Fibroblast of skin of back (primary cell): ENCODE measurements at places on chromosomes 1 and 21.

DNA sequence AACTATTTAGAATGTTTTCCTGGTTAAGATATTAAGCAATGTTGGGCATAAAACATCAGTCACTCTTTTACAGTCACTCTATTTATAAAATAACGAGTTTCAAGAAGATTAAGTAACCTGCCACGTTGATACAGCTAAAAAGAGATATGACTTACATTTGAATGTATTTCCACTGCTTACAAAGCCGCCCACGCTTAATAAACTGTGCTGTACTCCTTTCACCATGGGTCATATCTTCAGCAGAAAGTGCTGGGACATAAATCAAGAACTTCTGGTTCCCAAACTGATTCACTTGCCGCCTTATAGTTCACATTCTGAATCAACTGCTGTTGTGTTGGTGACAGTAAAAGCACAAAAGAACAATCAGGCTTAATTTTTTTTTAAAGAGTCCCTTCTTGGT, 666.7 kb downstream of the NCAM2 start:
- no peak for DNase-seq

DNA sequence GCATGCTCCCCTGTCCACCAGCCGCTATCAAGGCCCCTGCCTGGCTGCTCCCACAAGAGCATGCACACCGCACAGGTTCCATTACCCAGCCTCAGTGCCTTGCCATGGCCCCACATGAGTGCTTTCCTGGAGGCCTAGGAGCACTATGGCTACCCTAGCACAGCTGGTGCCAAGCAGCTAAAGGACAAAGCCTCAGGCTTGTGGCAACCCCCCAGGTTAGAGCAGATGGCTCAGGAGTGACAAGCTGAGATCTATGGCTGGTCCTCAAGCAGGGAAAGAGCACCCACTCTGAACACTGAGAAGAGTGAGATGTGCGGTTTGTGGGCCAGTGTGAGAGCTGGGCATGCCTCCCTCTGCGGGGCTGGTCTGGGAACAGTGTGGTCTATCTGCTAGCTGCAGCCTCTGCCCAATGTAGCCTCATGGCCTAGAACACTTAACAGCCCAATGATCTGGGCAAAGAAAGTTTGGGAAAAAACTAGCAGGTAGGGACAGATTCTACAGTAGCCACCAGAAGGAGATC, 129.8 kb downstream of the VAV3 start:
- DNase-seq = no peak

DNA sequence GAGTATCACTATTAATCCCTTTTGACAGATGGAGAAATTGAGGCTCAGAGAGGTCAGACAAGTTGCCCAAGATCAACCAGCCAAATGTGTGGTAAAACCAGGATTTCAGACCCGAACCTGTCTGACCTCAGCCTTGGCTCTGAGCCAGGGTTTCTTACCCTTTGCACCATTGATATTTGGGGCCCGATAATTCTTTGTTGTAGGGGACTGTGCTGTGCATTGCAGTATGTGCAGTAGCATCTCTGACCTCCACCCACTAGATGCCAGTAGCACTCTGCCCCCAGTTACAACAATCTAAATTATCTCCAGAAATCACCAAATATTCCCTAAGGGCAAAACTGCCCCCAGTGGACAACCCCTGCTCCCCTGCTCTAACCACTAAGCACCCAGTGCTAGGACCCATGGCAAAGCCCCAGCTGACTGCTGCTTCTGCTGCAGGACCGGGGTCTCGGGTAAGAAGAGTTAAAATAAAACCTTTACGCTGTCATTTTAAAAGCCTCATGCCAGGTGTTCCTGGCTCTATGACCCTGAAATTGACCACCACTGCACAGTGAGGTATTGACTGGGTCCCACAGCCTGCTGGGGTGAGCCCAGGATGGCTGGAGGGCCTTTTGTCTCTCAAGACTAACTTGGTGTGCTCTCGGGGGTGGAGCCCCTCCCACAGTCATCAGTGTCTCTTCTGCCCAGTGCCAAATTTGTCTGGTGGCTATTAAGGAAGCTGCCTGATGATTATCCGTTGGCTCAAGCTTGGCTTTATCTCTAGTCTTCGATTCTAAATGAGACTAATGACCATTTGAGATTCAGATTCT, 5.6 kb upstream of the MAN1C1 start:
- DNase-seq = no peak

DNA sequence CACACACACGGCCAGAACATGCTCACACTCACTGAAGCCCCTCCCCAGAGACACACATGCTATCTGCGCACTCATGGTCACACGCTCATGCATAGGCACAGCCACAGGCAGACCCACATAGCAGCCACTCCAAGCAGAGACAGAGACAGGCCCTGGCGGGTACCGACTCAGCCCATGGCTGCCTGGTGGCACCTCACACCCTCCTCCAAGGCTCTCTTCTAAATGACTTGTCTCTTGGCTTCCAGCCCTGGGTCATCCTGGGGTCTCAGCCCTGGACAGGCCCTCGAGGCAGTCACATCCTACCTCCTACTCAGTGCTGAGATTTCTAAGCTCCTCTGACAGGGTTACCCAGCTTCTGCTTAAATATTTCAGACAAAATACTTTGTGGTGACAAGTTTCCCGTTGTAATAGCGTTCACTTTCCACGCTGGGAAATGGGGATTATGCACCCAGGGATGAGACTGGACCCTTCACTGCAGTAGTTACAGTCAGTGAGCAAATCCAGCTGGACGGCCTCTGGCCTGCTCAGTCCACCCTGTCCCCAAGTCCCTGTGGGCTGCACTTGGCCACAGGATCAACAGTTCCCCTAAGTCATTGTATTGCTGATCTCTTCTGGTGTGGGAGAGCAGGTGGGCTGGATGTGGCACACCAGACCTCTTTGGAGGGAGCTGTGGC, 2.9 kb upstream of the NFASC start:
- no peak for DNase-seq

GRCh38 chr1:60573726-60574409, 500.3 kb upstream of the C1orf87 start:
- DNase-seq = peak; percentile 87

DNA sequence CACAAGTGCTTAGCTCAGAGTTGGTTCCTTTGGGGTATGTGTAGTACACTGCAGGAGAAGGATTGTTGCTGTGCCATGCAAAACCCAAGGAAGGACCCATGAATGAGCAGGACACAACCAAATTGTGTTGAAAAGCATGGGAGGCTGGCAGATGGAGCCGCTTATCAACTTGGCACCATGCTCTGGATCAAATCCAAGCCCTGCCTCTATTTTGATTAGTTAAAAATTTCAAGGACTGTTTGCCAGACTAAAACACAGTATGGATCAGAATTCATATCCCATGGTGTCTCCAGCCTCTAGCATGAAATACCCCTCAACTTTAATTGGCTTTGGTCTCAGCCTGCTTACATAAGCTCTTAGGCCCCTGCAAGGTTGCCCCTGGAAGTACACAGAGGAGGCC, 27.8 kb downstream of the CCDC185 start:
- no peak for DNase-seq

GRCh38 chr1:153277852-153278251, 18.4 kb downstream of the LORICRIN start:
- DNase-seq = no peak

DNA sequence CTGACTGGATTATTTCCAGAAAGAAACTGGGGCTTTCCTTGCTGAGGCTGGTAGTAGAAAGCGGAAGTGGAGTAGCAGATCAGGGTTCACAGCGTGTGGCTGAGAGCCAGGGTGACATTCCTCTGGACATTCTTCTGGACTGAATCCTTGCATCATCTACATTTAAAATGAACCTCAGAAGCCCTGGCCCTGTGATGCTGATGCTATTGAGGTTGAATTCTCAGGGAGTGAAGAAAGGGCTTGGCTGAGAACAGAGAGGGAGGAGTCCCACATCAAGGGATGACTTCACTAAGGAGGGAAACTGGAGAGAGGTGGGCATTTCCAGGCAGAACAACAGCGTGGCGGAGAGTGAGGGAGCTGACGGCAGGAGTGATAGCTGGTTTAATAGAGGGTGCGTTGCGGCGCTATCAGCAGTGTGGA, 102.3 kb upstream of the LMO4 start:
- peak; percentile 98 for DNase-seq

DNA sequence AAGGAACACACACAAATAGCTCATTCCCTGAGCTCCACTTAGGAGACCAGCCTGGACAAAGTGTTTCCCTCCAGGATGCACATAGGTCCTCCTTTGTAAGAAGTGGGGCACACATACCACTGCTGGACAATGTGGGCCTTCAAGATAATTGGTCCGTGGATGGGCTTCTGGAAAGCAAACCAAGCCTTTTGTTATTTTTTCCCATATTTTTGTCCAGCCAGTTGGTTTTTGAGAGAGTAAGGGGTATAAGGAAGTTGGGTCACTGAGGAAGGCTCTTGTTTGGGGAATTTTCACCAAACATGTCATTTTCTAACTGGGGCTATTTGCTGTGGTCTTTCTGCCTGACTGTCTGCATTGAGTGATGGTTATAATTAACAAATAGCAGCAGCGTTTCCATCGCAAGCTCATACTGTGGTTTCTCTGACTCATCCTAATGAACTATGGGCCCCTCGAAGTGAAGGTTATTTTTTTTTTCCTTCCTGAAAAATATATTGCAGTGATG, 306.3 kb upstream of the DUSP10 start:
- peak; percentile 77 for DNase-seq

DNA sequence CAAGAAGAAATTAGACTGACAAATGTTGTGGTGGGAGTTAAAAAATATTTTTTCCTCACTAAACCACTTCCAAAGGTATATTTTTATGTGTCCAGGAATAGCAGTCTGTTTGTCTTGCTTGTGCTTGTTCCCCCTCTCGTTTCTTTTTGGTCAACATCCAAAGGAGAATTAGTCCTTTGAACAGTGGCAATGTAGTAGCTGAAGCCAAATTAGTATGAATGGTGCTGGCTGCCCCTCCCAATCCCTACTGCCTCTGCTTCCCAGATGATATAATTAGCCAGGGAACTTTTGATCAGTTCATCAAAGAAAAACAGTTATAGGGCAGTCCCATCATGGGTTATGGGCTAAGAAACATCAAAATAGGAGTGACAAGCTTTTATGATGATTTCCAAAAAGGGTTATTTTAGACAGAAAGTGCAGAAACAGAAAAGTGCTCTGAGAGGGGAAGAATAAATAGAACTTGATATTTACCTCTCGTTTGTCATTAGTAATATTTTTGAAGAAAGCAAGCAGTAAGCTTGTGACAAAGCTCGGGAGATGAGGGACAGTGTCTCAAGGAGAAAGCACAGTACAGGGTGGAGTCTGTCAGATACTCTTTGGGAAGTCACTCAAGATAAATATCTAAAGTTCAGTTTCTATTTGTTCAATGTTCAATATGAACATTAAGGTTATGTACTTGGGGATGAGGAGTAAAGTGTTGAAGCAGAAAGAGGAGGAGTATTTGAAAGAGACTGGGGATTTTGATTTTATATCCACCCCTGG, 239.1 kb downstream of the HLX start:
- no peak for DNase-seq

- DNase-seq = no peak
Measured at GRCh38 chr1:1390675-1391074, 8.5 kb downstream of the CCNL2 start.

DNA sequence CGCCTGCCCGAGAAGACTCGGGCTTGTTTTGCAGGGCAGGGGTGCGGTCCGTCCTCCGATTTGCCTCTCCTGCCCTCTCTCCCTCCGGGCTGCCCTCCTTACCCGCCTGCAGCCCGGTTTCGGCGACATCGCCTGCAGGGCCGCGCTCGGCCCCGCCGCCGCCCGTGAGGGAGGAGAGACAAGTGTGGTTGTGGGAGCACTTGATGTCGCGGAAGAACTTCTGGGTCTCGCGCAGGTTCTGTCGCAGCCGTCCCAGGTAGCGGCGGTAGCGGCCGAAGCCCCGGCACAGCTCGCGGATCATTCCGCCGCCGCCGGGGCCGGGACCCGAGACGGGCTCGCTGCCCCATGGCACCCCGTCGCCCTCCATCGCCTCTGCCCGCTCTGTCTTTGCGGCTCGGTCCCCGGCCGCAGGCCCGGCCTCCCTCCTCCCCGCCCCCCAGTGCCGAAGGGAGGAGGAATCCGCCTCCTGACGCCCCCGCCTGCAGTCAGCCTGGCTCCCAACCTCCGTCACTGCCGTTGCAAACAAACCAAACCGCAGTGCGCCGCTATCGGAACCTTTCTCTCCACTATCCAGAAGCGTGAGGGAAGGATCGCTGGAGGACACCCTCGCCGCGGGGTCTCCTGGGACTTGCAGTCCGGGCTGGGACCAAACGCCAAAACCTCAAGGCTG, at the start of gene DSTYK:
DSTYK (minus strand) TSS at position 534 of the 670 bp plus-strand sequence; CDS start at position 367, 167 bp downstream.
- DNase-seq = peak; percentile 97

- DNase-seq = peak; percentile 47
Measured at GRCh38 chr1:22452481-22452957, 868 bp downstream of the ZBTB40 start.

DNA sequence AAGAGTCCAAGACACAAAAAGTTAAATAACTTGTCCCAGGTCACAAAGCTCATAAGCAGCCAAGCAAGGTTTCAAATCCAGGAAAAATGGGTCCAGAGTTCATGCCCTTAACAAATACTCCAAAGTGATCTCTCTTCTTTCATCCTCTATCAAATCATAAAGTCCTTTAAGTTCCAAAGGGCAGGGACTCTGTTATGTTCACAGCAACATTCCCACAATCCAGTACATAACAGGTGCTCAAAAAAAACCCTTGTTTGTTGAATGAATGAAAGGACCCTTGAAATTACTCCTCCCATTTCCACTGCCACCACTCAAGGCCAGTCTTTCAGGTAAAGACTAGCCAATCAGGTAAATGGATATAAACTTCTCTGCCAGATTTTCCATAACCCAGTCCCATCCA, 2.7 kb downstream of the ABL2 start:
- DNase-seq = no peak

DNA sequence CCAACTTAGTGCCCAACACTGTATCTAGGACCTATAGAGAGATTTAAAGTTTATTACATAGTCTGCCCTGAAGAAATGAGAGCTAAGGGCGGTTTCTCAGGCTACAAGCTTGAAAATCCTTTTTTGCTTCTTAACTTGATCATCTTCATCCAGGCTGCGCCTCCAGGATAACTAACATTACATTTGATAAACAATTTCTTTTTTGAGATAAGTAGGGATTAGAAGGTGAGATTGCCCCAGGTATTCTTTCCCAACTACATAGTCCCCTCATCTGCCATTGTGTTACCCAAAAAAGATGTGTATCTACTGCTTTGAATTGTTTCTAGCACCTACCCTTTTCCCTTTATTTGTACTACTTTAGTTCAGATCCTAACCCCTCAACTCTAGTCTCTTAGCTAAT, 25.4 kb downstream of the NUF2 start:
- DNase-seq = no peak

DNA sequence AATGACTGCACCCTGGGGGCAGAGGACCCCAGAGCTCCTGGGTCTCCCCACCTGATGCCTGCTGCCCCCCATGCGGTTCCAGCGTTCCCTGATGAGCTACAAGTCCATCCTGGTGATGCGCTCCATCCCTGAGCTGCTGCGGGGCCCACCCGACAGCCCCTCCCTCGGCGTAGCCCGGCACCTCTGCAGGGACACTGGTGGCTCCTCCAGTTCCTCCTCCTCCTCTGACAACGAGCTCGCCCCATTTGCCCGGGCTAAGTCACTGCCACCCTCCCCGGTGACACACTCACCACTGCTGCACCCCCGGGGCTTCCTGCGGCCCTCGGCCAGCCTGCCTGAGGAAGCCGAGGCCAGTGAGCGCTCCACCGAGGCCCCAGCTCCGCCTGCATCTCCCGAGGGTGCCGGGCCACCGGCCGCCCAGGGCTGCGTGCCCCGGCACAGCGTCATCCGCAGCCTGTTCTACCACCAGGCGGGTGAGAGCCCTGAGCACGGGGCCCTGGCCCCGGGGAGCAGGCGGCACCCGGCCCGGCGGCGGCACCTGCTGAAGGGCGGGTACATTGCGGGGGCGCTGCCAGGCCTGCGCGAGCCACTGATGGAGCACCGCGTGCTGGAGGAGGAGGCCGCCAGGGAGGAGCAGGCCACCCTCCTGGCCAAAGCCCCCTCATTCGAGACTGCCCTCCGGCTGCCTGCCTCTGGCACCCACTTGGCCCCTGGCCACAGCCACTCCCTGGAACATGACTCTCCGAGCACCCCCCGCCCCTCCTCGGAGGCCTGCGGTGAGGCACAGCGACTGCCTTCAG, 35.5 kb downstream of the TRIM11 start:
- DNase-seq = no peak
